Astrocyte (in vitro differentiated cells and primary cell): ENCODE measurements at places on chromosomes 7 and 10.

DNA sequence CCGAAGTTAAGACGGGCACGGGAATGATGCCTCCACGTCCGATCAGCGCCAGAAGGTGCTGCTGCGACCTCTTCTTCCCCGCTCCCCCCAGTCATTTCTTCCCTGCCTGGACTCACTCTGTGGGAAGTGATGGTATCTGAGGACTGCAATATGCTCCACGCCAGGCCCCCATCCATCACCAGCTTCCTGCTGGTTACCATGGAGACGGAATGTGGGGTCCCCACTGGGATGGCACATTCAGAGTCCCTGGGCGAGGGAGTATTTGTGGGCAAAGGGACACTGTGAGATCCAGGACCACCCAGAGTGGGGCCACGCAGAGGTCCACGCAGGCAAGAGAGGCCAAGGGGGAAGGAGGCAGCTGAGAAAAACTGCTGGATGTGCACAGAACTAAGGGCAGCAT, 39.7 kb downstream of the CARD11 start:
- DNase-seq = no peak

DNA sequence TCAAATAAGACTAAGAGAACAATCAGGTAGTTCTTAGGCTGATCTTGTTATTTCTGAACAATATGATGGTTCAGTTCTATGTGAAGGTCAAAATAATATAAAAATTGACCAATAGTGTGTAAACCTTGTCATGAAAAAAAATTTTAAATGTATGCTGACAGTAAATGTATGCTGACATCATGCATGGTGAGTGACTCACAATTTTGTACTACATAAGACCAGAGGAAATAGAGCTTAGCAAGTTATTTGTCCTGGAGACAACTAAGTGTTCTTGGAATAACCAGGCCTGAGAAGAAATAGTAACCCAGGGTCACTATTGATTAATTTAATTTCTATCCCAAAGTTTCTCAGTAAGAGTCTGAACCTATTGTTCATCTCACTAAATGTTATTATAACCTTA, 182.2 kb upstream of the PCDH15 start:
- DNase-seq = peak; percentile 0

DNA sequence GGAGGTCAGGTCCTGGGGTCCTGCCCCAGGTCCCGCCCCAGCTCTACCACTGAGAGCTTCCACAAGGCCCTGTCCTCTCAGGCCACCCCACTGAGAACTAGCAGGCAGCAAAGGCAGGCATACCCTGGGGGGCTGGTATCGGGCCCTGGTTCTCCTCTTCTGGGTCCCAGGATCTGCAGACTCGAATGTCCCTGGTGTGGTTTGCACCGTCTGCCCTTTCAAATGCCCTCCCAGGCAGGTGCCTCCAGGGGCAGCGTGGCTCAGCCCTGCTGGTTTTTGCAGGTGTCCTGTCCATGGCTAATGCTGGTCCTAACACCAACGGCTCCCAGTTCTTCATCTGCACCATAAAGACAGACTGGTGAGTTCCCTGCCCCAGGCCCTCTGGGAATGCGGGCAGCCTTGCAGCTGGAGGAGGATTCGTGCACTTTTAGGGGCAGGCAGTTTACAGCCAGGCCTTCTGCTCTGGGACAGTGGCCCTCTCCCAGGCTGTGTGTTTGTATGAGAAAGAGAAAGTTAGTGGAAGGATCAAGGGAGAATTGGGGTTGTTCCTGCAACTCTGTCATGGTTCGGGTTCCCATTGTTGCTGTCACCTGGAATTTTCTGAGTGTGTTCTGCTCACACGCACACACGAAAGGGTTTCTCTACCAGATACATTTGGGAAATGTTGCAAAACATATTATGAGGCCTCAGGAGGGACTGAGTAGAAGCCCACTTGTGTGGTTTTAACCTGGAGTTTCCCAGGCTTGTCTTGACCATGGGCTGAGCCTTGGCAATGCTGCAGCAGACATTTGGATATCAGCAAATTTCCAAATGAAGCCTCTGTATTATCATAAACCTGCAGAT, 5.0 kb downstream of the PPIF start:
- no peak for DNase-seq

- DNase-seq = no peak
These were observed 16.8 kb downstream of the NUDT1 start for GRCh38 chr7:2258661-2259365.

DNA sequence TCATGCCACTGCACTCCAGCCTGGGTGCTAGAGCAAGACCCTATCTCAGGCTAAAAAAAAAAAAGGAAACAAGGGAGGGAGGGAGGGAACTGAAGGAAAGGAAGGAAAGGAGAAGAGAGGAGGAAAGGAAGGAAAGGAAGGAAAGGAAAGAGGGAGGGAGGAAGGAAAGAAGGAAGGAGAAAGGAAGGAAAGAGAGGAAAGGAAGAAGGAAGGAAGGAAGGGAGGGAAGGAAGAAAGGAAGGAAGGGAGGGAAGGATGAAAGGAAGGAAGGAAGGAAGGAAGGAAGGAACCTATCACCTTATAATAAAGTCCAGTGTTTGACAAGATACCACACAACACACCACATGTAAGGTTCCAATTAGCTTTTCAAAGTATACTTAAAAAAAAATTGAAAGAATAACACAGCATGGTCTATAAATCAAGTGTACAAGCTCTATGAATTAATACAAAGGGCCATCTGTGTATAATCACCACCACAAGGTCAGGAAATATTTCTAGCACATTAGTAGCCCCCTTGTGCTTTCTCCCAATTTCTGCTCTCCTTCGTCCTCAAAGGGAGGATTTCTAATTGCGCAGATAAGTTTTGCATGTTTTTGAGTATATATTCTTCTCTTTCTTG, 26.4 kb downstream of the RNF216 start:
- DNase-seq = no peak

- DNase-seq = no peak
These were observed 24.0 kb downstream of the NPC1L1 start for GRCh38 chr7:44517175-44517574.

GRCh38 chr10:32347363-32348022, 535 bp upstream of the EPC1 start:
- no peak for DNase-seq

GRCh38 chr10:98427011-98427515, 12.1 kb upstream of the PYROXD2 start:
- DNase-seq = no peak

DNA sequence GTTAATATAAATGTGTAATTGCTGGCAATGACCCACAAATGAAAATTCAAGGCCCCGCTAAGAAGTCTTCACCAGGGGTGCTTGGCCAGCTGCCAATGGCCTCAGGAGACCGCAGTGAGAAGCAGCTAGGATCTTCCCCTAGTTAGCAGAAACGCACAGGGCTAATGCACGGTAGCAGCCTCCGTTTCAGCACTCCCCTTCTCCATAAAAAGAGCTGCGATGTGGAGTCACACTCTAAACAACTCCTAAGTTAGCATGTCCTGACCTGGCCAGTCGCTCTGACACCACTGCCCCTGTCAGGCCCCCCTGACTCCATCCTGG, 139.0 kb downstream of the SEPTIN14 start:
- no peak for DNase-seq

DNA sequence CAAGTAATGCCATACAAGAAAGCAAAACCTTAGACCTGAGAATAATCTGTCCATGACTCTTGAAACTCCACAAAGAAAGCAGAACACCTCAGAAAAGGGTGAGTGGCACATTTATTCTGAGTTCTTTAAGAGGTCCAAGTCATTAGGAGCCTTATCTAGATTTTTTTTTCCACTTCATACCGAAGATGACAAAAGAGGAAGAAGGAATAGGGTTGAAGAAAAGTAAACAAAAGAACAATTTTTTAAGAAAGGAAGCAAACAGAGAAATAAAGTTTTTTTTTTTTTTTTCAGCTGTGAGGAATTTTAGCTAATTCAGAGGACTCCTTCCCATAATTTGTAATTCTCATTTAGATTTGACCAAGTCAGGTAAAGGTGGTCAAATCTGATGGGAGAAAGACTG, 13.1 kb upstream of the MTPN start:
- no peak for DNase-seq

GRCh38 chr7:50693455-50694130, 89.1 kb downstream of the GRB10 start:
- DNase-seq = peak; percentile 9

- DNase-seq = no peak
These were observed 402 bp downstream of the MAFK start for GRCh38 chr7:1530946-1531262.

- DNase-seq = no peak
These were observed 421.0 kb downstream of the PTPRN2 start for GRCh38 chr7:158166386-158167340.
